ENCODE measurements at places on chromosomes 16 and 17.

- DNase-seq: no peak
Measured at GRCh38 chr17:47705536-47706530, 11.9 kb downstream of the TBKBP1 start.

DNA sequence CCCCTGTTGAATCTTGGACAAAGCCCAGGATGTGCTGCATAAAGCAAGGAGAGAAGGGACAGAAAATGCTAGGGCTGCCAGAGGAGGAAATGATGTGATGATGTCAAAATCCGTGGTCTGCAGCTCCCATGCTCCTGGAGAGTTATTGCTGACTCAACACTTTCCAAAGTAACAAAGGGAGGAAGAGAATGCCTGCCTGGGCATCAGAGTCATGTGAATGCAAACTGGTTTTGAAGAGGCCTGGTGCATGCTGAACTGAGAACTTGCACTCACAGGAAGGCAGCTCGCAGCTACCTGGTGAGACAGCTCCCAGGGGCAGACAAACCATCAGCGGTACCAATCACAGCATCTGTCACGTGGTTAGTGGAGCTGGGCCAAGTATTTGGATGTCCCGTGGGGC lies 2.8 kb downstream of the MARVELD3 start:
- DNase-seq: no peak

GRCh38 chr17:51941272-51941671 lies 217.2 kb downstream of the CA10 start:
- no peak for DNase-seq

DNA sequence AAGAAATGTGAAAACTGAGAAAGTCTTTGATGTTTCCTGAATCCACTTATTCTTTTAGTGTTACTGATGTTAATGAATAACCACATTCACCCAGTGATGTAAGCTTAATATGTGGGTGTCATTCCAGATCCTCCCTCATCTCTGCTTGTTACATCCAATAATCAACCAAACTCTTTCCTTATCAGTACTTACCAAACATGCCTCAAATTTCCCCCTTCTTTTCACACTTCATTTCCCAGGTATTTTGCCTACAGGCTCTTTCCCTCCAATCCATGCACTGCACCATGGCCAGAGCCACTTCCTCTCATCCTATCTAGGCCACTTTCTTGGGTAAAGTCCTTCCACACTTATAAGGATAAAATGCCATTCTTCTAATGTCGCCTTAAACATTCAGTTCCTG lies 451.5 kb downstream of the NPIPA7 start:
- no peak for DNase-seq

DNA sequence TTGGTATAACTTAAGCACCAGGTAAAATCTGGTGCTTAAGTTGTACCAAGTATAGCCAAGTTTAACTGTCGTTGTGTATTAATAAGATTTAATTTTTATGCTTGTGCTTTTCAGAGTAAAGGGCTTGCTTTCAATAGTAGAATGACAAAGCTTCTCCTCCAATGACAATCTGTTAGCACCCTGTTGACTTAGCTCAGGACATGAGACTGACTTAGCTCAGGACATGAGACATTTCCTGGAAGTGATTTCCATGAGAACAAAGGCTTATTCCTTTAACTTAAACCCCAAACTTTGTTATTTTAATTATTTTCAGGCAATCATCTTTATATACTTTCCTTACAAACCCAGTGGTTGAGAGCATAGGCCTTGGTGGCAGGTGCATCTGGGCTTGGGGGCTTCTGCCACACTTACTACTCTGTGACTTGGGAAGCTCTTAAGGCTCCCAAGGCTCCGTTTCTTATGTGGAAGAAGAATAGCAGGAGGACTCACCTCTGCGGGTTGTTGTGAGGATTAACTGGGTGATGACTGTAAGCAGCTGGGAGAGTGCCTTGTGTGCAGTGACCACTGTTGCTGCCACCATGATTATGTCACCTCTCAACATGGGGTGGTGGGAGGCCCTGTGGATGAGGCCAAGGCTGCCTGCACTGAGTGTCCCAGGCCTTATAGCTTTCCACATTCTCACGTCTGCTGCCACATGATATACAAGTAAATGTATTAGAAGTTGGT lies 59.4 kb upstream of the CMIP start:
- DNase-seq: no peak

DNA sequence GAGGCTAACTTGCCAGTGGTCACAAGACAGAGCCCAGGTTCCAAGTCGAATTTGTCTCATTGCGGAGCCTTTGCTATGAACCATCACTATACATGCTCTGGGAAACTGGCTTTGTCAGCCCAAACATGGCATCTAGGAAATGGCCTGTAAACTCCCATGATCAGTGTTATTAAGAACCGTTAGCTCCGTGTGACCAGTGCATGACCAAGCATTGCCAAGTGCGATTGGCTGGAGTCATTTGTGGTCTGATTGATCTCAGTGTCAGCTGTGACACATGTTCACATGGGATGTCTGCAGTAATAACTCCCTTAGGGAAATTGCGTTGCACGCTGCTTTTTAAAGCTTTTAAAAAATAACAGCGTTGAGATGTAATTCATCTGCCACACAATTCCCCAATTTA lies 18.6 kb upstream of the CDH3 start:
- no peak for DNase-seq

DNA sequence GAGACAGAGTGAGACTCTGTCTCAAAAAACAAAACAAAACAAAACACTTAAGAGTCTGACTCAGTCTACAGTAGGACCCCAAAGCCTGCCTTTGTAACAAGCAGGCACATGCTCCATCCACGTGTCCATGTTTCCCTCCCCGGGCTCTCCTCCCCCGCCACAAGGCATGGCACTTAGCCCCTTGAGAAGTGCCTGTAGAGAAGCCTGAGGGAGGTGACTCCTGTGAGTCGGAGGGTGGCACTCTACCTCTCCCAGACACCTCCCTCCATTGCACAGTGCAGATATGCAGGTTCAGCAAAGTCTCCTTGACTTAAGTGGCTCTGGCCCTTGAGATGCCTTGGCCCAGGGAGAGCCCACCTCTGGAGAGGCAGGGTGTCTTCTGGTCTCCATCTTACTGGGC lies 6.8 kb downstream of the FHOD1 start:
- DNase-seq: no peak

DNA sequence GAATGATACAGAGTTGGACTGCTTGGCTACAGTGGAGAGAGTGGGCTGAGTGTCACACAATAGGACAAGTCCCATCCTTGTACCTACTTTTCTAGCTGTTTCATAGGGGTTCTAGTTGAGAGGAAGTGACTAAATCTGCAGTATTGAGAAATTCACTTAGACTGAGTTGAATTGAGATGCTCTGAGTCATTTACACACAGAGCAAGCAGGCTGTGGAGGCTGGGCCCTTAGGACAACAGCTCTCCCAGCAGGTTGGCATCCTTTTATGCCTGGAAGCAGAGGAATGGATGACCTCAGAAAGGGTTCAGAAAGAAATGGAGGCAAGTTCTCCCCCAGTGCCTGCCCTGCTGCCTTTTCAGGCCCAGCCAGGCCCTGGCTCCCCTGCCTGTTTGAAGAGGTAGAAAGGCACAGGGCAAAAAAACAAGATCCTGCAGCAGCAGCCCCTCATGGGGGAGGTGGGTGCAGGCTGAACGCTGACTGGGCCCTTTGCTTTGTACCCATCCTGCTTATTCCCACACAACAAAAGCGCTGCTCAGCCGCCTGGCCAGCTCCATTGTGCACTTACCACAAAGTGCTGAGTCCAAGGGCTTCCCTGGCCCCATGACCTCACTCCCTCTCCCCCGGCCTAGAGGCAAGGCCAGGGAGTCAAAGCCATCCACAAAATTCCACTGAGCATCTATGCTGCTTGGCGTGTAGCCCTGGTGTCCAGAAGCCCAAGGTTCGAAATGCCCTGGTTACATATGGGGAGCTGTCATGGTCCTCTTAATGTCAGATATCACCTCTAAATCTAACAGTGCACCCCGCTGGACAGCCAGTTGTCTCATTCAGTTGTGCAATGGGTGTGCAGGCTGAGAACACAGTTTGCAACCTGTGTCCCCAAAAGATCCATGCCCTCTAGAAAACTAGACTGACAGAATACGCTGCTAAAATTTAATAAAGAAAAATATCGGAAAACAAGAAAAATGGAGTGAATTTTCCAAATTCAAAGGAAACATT lies 5.4 kb upstream of the CRYBA1 start:
- no peak for DNase-seq
